ENCODE measurements at places on chromosomes 6 and 20.

DNA sequence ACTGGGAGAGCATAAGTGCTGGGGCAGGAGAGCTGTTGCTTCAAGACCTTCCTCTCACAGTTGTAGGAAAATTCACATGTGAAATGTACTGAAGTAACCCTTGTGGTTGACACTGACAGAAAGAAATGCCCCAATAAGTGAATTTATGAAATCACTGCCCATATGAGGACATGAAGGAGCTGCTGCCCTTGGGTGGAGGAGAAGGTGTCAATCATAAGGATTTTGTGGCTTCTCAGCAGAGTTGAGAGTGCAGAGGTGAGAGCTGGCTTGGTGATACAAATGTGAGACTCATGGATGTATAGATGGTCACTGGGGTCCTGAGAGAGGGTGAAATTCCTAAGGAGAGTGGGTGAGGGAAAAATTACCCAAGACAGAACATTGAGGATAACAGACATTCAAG is 33.9 kb upstream of the CMTR1 start:
- DNase-seq = no peak

GRCh38 chr20:1225263-1225782 is 521 bp upstream of the RAD21L1 start:
- DNase-seq = no peak

- DNase-seq = no peak
Observed at GRCh38 chr20:31642837-31643236, 5.1 kb downstream of the COX4I2 start.

DNA sequence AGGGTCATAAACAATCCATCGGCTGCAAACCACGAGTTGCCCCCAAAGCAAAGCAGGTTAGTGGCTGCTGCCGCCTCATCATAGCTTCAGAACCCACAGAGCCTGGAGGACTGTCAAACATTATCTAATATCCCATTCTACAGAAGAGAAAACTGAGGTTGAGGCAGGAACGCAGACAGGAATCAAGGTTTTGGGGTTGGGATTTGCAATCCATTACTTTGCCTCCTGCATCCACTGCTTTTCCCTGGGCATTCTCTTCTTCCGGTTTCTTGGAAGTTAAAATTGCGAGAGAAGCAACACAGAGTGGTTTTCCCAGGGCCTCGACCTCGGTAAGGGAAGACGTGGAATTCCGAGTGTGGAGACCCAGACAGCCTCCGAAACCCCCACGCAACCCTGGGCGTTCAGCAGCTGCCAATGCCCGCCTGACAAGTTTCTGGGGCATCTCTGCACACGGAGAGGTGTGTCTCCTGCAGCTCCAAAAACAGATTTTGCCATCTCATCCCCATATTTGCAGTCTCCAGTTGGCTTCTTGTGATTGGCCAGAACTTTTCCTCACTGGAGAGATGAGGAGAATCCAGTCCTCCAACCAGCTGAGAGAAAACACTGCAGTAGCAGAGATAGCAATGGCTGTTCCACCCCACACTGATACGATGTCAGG is 45.5 kb upstream of the SNAP25 start:
- no peak for DNase-seq

DNA sequence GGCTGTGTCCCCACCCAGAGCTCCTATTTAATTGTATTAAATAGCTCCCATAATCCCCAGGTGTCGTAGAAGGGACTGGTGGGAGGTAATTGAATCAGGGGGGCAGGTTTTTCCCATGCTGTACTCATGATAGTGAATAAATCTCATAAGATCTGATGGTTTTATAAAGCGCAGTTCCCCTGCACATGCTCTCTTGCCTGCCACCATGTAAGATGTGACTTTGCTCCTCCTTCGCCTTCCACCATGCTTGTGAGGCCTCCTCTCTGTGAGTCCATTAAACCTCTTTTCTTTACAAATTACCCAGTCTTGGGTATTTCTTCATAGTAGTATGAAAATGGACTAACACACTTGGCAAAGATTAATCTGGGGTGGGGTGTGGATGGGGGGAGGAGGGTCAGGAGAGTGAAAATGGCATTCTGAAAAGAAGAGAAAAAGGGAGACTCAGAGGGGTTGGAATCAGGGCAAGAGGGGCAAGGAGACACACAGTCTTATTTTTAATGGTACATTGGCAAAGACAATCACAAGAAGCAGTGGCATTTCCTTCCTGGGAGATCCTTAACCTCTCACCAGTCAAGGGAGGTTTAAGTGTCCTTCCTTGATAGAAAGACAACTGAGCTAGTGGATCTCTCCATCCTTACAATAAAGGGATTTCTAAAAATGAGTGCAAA is 37.5 kb upstream of the NOX3 start:
- no peak for DNase-seq

GRCh38 chr20:53409447-53409717 is 184.3 kb downstream of the ZNF217 start:
- DNase-seq = no peak

GRCh38 chr6:122785891-122786290 is 3.2 kb upstream of the SMPDL3A start:
- DNase-seq = no peak

- DNase-seq = no peak
Observed at GRCh38 chr6:152957796-152958195, 25.0 kb downstream of the FBXO5 start.

DNA sequence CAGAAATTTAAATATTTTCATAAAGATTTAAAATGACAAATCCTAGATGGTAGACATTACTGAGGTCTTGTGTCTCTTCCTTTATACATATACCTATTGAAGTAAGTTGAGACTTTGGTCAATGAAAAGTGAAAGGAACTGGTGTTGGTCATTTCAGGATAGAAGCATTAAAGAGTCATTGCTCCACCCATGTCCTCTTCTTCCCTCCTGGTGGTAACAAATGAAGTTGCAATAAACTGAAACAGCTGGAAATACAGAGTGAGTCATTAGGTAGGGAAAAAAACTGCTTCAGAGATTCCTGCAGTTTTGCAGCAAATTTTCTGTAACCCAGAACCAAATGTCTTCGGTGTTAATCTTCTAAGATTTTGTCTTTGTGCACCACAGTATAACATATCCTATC is 448.0 kb downstream of the EYS start:
- peak; percentile 43 for DNase-seq

DNA sequence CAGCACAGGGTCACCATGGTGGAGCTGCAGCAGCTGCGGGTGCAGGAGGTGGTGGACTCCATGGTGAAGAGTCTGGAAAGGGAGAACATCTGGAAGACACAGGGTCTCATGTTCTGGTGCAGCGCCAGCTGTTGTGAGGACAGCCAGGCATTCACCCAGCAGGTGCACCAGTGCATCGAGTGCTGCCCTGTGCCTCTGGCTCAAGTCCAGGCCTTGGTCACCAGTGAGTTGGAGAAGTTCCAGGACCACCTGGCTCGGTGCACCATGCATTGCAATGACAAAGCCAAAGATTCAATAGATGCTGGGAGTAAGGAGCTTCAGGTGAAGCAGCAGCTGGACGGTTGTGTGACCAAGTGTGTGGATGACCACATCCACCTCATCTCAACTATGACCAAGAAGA is 22.9 kb upstream of the RIPK1 start:
- no peak for DNase-seq

DNA sequence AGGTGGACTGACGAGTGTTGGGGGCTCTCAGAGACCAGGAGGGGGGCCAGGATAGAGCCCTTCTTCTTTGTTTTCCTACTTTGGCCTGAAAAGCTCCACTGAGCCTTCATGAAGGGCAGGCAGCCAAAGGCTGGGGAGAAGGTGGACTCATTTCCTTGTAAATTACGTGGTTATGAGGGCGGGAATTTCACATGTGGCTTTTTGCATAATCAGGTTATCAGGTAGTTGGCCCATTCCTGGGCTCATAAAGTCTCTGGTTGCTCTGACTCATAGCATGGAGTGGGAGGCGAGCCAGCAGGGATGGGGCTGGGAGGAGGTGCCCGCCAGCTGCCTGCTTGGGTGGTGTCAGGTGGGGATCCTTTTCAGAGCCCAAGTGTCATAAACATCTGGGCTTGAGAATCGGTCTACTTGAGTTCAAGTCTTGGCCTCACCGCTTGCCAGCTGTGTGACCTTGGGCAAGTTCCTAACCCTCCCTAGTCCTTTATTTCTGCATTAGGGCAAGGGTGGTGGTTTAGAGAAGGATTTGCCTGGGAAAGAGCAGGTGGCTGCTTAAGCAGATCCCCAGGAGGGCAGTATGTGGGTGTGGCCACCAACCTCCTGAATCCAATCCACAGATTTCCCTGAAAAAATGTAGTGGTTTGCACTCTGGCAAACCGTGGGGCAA is 26.5 kb upstream of the RNF24 start:
- peak; percentile 97 for DNase-seq

- DNase-seq = no peak
Observed at GRCh38 chr6:39938773-39939654, 4.8 kb upstream of the MOCS1 start.

GRCh38 chr20:59618131-59618530 is 13.8 kb downstream of the PHACTR3 start:
- no peak for DNase-seq

DNA sequence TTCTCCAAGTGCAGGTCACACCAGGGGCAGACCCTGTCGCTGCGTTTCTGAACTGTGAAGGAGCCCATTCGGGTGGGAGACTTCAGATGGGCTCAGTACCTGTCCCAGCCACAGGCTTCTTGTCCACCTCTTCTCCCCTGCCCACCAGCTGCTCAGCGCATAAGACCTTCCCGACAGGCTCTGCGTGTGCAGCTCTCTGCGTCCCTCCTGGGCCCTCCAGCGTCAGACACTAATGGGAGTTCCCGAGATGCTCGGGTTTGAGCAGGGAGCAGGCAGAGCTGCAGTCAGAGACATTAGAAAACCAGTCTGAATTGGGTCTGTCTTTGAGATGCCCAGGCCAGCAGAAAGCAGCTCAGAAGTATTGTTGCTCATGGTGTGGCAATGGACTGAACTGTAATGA is 50.4 kb downstream of the TCP11 start:
- no peak for DNase-seq

GRCh38 chr6:34237316-34237721 is 646 bp downstream of the HMGA1 start:
- no peak for DNase-seq

DNA sequence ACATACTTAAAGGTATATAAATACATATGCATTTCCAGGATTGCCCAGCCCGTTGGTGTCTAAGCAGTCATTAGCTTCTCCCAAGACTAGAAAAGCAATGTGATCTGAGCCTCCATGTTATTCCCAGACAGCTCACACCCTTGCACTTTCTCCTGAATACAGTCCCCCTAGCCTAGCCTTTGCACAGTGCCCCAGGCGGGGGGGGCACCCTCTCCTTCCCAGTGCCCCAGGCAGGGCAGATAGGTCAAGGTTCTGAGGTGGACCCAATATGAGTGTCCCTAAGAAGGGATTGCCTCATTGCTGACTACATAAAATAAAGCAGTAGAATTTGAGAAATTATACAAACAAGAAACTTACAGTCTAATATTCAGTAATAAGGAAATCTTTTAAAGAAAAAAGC is 15.4 kb upstream of the GNRH2 start:
- DNase-seq = no peak

DNA sequence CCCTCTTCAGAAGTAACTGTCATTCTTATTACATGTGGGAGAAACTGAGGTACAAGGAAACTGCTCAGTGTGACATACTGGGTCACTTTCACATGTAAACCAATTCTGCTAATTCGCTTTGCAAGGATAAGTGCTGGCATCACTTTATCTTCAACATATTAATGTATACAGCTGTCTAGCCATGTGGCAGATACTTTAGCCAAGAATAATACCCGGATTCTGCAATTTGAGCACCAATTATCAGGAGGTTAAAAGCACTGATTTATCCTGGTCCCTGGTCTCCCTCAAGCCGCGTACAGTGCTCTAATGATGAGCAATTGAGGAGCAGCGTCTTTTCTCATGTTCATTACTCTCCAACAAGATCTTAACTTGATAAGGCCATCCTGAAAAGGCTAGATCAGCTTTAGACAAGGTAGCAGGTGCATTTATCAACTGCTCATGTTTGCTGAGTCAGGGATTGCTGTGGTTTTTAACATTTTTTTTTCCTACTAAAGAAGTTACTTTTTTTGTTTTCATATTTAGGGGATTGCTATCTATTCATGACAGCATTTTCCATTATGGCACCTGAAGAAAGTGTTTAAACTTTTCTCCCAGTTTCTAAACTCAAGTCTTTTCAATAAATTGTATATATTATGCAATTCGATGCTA is 1066.3 kb upstream of the MAP3K7 start:
- no peak for DNase-seq

- no peak for DNase-seq
Observed at GRCh38 chr6:14743144-14743473, 502.8 kb upstream of the JARID2 start.

GRCh38 chr6:148758492-148758891 is 11.7 kb downstream of the UST start:
- DNase-seq = peak; percentile 45

DNA sequence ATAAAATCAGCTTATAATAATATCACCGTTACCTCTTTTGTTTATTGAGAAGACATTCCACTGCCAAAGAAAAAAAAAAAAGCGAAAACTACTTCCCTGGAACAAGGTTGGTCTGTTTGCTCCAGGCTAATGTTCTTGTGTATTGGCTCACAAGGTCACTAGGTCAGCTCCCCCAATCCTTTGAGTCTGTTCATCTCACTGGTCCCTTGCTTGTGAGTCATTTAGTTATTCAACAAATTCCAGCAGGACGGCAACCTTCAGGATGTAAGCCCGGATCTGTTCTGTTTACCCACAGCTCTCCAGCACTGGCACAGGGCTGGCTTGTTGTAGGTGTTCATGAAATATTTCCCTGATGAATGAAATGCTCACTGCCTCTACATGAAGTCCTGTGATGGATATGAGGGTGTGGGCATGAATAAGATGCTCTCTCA is 3.3 kb downstream of the ARHGAP40 start:
- DNase-seq = peak; percentile 44

GRCh38 chr6:41759905-41760579 is 12.8 kb upstream of the PGC start:
- no peak for DNase-seq

GRCh38 chr20:51660672-51661608 is 107.2 kb downstream of the ATP9A start:
- peak; percentile 97 for DNase-seq

- no peak for DNase-seq
Observed at GRCh38 chr6:99613705-99614429, 7.2 kb downstream of the PRDM13 start.

- peak; percentile 18 for DNase-seq
Observed at GRCh38 chr6:81553216-81553615, 199.3 kb downstream of the TENT5A start.

- DNase-seq = no peak
Observed at GRCh38 chr6:122752459-122752858, 27.1 kb upstream of the FABP7 start.

DNA sequence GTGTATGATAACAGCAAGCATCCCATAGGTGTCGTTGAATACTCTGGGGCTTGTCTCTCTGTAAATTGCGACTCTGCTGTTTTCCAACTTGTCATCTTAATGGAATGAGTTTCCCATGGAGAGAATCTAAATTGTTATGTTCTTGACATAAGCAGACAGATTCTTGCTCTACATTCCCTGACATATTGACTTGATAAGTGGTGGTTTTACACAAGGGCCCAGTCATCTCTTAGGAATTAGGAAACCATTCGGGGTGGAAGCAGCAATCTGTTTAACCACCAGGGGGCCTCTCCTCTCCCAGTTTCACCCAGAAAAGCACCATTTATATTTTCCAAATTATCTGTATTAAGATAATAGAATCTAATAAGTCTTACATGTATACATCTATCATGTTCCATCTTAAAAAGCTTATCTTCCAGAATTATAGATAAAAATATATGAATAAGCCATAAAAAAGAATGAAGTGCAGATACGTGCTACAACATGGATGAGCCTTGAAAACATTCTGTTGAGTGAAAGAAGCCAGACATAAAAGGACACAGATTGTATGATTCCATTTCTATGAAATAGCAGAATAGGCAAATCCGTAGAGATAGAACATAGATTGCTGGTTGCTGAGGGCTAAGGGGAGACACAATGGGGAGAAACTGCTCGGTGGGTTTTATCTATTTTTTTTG is 23.1 kb upstream of the MROH8 start:
- DNase-seq = peak; percentile 96

GRCh38 chr20:50107086-50107660 is 5.8 kb downstream of the UBE2V1 start:
- DNase-seq = no peak

Data from fibroblast of mammary gland (primary cell).